ENCODE measurements at places on chromosomes 16 and 17.

GRCh38 chr16:89152831-89153700 is 18.5 kb upstream of the CDH15 start:
- DNase-seq = no peak

GRCh38 chr17:81045590-81046095 is 10.7 kb downstream of the BAIAP2 start:
- DNase-seq = no peak

GRCh38 chr17:37123941-37124820 is 175.4 kb downstream of the AATF start:
- DNase-seq = no peak

DNA sequence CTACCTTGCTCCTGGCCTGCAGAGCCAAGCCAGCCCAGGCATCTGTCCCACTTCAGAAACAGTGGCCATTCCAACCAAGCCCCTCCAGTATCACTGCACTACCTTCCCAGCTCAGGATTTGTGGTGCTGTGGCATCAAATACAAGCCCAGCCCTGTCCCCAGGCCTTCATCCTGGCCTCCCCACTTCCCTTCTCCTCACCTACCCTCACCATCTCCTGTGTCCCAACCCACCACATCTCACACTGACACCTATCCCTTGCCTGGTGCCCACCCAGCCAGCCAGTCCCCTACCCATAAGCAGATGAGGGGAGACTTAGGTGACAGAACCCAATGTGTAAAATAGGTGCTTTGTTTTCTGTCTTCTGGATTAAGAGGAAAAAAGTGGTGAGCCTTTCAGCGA is 66.0 kb upstream of the CDH5 start:
- DNase-seq = no peak

GRCh38 chr17:73343168-73343634 is 31.4 kb upstream of the CDC42EP4 start:
- no peak for DNase-seq

DNA sequence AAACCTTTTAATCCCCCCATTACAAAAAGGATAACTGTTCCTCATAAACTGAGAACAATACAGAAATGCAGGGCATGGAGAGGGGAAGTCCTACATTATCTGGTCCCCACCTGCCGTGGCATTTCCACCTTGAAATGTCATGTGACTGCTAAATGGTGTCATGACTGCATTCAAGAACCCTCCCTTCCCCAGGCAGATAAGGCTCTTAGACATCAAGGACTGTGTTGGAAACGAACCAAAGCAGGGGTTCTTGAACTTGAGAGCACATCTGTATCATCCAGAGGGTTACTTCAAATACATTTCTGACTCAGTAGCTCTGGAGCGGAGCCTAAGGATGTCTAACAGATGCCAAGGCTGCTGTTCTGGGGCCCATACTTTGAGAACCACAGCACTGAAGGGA is 18.4 kb downstream of the CMTM3 start:
- DNase-seq = no peak

GRCh38 chr17:42120161-42120769 is 902 bp downstream of the KAT2A start:
- DNase-seq = no peak

GRCh38 chr17:44214896-44215295 is 4.6 kb downstream of the UBTF start:
- no peak for DNase-seq

GRCh38 chr17:44970136-44970741 is 2.1 kb upstream of the C1QL1 start:
- peak; percentile 29 for DNase-seq

- DNase-seq = no peak
These were observed 181.8 kb upstream of the CIBAR2 start for GRCh38 chr16:85293904-85294642.

- DNase-seq = no peak
These were observed 8.8 kb downstream of the ADAT1 start for GRCh38 chr16:75614066-75614897.

DNA sequence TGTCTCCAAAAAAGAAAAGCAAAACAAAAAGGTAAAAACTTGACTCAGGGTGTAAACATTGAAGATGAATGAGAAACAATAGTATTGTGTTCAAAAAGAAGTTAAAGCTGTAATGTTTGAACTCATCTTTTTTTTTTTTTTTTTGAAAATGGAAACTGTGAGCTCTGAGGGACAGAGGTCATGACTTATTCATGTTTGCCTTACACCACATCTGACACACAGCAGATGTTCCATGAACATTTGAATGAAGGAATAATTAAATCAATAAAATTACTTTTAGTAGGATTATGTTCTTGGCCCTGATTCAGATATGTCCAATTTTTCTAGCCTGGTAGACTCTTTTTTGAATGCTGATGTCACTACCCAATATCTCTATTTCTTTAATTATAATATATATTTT is 95.7 kb upstream of the MED13 start:
- no peak for DNase-seq

DNA sequence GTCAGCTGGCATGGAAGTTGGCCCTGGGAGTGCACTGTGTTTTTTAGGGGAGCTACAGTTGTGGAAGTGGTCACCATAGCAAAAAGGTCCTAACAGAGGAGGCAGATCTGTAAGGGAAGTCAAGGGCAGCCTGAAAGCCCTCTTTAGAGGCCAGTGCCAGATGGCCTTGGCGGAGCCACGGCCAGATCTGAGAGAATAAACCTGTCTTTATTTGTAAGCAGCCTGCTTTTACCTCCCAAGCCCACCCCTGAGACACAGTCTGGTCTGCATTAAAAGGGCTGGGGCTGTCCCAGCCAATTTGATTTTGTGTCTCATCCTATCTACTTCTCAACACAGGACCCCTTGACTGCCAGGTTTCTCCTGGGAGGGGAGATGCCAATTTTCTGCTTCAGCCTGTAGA is 51.0 kb upstream of the NOL11 start:
- DNase-seq = no peak

DNA sequence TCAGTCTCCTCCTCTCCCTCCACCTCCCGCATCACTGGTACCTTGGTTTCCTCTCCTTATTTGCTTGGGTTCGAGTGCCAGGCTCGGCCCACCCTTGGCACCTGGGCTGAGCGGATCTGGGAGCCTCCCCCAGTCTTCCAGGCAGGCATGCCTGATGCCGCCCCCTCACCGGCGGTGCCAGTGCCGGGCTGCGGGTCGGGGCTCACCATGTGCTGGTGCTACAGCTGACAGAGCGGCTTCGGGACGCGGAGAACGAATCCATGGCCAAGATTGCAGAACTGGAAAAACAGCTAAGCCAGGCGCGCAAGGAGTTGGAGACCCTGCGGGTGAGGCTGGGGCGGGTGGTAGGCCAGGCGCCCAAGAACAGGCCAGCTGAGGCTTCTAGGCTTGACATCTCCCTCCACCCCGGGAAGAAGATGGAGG is 19.2 kb downstream of the FMNL1 start:
- DNase-seq = no peak

GRCh38 chr17:72430611-72431432 is 310.0 kb downstream of the SOX9 start:
- DNase-seq = no peak

- peak; percentile 26 for DNase-seq
These were observed 13.4 kb upstream of the TAC4 start for GRCh38 chr17:49861150-49861884.

DNA sequence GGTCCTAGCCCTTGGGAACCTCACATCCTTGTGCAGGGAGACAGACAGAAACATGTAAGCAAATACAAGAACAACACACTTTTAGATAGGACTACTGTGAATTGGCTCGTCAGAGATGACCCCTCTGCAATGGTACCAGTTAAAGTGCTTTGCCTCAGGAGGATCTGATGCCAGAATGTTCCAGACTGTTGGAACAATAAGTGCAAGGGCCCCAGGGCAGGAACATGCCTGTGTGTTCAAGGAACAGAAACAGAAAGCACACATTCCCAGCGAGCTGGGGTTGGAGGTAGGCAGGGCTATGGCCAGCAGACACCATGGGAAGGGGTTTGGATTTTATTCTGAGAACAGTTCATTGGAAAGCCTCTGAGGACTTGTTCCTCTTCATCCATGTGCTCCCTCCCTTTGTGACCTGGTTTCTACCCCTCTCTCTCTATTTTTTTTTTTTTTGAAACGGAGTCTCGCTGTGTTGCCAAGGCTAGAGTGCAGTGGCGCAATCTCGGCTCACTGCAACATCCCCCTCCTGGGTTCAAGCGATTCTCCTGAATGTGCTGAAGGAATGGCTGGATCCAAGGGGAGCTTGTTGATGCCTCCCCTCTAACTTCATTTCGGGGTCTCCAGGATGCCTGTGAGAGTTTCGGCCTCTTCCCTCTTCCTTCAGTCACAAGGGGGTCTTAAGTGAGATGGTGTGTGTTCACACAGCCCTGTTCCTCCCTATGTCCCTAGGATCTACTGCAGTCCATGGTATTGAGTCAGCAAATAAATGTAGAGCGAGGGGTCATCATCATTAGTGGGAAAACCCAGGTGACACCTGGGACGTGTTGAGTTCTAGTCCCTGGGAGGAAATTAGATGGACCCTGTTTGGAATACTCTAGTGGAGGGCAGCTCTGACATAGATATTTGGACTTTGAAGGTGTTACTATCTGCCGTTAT is 6.4 kb downstream of the STAT5A start:
- no peak for DNase-seq

- DNase-seq = no peak
These were observed 29.5 kb downstream of the SRL start for GRCh38 chr16:4212211-4212933.

- DNase-seq = no peak
These were observed 562.0 kb upstream of the GOT2 start for GRCh38 chr16:59295993-59296736.

GRCh38 chr17:71361656-71362450 is 759.0 kb upstream of the SOX9 start:
- DNase-seq = no peak

DNA sequence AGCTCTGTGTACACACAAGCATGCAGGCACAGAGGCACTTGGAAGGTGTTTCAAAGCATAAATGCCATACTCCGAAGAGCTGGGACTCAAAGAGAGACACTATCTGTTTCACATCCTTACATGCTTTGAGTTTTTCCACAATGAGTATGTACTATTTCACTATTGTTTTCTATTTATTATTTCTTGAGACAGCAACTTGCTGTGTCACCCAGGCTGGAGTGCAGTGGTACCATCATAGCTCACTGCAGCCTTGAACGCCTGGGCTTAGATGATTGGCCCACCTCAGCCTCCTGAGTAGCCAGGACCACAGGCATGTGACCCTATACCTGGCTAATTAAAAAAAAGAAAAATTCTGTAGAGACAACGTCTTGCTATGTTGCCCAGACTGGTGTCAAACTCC is 31.6 kb downstream of the CYB5D2 start:
- no peak for DNase-seq

GRCh38 chr17:67385122-67385988 is 8.3 kb downstream of the PITPNC1 start:
- peak; percentile 11 for DNase-seq

DNA sequence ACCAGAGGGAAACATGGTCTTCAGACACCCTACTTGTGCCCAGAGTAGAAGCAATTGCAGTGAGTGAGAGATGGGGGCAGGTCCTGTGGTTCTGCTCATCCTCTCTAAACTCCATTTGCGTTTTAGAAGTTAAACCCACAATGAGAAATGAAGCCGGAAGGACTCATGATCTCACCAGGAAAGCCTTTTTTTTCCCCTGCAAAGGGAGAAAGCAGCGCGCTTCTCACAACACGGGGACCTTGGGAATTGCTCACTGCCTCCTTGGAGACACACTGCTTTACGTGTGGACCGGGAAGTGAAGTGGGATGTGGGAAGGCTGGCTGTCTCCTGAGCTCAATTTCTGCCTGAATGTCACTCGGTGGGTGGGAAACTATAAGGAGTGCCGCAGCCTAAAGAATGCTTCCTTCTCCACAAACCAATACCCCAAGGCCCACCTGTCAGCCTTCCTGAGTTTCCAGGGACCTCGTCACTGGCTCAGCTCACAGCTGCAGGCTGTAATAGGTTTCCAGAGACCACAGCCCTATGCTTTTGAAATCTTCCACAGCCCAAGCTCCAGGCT is 365.4 kb downstream of the XYLT1 start:
- DNase-seq = no peak

GRCh38 chr16:15874745-15875314 is 13.6 kb downstream of the CEP20 start:
- no peak for DNase-seq

- no peak for DNase-seq
These were observed 262.3 kb downstream of the C16orf95 start for GRCh38 chr16:87054856-87055255.

DNA sequence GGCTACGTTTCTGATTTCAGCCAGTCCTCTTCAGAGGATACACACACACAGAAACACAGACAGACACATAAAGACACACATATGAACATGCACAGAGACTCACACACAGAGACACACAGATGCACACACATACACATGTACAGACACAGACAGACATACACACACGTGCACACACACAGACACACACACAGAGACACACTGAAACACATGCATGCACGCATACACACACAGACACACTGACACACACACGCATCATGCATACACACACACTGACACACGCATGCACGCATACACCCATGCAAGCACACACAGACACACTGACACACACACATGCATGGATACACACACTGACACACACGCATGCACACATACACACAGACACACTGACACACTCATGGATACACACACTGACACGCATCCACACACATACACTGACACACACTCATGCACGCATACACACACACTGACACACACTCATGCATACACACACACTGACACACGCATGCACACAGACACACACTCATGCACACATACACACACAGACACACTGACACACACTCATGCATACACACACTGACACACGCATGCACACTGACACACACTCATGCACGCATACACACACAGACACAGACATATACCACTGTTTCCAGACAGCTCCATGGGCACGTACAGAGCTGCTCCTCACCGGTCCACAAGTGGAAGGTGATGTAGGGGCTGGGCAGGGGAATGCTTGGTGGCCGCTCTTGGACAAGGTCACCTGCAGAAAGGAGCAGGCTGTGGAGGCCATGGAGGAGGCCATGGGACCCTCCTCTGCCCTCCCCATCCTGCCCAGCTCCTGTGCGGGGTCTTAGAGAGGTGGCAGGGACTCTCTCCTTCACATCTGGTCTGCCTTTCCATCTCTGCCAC is 30.1 kb upstream of the MFSD6L start:
- DNase-seq = no peak

- peak; percentile 23 for DNase-seq
These were observed 874 bp downstream of the CMTM3 start for GRCh38 chr16:66605177-66605978.

- no peak for DNase-seq
These were observed 43.5 kb upstream of the ADCY9 start for GRCh38 chr16:4159726-4160125.
